Smooth muscle cell of bladder (primary cell): ENCODE measurements at places on chromosomes 13 and 19. TPM values are rescaled to one million over a fixed set of nuclear protein-coding genes. Genes with fewer than 3 reads are reported as not detected.

The DCT gene
- under 0.01 and 0.09 TPM in 2 replicates for total RNA-seq

The GZMM gene
- 0.28 TPM in 1 of 2 replicates, not detected in the other for total RNA-seq

The PBX4 gene
- total RNA-seq, result 0.43 and 0.55 TPM in 2 replicates

The RFPL4AL1 gene
- total RNA-seq, result not detected in 2 replicates

The LRRC8E gene
- 6.0 and 6.3 TPM in 2 replicates for total RNA-seq
